Mesendoderm (in vitro differentiated cells): ENCODE measurements at places on chromosomes 3 and 15.

GRCh38 chr15:79595995-79596622 is 164.0 kb downstream of the MINAR1 start:
- peak; percentile 98 for DNase-seq

DNA sequence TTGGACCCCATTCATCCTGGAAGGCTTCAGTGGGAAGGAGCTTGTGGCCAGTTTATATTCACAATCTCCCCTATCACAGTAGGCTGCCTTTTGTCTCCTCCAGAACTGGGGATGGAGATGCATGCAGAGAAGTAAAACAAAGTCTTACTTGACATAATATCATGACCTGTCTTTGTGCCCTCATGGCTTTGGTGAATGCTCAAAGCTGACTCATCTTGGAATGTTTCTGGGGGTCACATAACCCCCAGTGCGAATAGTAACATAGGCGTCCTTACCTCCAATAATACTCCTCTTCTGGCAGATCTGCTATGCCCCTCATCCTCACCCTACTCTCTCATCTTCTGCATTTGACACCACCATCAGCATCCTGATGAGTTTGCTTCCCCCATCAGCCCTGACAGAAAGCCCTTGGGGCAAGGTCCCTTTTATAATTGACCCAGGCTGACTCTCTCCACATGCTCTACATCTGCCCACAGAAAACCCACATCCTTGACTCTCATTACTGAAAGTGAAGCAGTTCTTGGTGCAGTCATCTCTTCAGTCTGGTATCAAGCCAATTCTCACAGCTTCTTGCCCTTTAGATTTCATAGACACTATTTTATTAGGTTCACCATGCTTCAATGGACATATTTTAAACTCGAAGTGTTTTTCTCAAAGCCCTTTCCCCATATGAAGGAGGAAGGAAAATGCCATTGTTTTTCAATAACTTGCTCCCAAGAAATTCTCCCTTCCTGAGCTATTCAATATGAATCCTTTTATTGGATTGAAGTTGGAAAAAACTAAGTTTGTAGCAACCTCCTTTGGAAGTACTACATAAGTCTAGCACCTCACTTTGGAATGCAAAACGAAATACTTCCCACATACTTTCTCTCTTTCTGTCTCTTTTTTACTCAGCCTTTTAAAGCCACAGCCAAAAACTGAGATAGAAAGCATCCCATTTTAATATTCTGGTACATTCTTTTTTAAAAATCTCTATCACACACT is 36.6 kb downstream of the OSTN start:
- DNase-seq, result peak; percentile 35

DNA sequence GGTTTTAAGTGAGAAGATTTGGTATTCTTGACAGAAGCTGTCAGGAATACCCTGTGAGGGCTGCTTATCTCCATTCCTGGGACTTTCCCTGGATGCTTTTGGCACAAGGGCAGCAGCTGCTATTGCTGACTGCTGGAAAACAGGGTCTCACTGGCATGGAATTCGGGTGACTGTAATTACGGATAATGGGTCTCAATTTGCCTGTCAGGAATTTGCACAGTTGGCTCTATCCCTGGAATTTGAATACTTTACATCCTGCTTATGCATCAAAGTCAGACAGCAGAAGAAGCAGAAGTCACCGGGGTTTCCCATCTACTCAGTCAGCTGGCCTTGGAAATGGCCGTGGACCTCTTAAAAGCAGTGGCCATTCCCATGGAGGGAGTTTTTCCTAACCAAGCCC is 25.9 kb upstream of the AKAP13 start:
- DNase-seq, result peak; percentile 79

DNA sequence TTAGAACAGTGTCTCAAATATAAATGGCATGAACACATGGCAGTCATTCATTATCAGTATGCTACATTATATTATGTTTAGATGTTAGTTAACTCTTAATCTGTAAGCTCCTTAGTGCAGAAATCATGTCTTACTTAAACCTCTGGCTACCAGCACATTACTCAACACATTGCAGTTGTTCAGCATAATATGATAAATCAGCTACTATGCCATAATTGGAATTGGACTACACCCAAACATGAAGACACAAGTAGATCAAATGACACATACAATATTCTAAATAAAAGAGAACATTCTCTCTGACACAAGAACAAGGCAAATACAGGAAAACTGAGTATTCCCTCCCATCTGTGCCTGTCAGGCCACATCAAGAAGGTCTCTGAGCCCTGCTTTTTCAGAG is 116.1 kb downstream of the PCCB start:
- DNase-seq, result no peak

DNA sequence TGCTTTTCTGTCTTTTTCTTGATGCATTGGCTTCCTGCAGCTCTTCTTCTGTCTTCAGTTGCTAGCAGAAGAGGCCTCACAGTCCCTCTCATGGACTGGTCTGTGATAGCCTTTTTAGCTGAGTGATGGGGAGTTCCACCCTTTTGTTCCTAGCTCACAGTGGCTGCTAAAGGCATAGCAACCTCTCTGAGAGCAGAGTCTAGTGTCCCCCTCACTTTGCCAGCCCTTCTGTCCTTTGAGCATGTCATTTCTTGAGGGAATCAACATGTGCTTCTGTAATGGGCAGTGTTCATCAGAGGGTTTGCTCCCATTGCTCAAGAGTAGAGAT is 44.4 kb downstream of the GAP43 start:
- peak; percentile 41 for DNase-seq

GRCh38 chr3:196620161-196620604 is 19.3 kb upstream of the NRROS start:
- no peak for DNase-seq

- DNase-seq, result peak; percentile 78
These were observed 681.3 kb downstream of the ROBO1 start for GRCh38 chr3:79086514-79086913.
